Aorta (tissue), 5 donors: ENCODE measurements at places on chromosomes 4 and X. TPM values are rescaled to one million over a fixed set of nuclear protein-coding genes. Genes with fewer than 3 reads are reported as not detected.

DNA sequence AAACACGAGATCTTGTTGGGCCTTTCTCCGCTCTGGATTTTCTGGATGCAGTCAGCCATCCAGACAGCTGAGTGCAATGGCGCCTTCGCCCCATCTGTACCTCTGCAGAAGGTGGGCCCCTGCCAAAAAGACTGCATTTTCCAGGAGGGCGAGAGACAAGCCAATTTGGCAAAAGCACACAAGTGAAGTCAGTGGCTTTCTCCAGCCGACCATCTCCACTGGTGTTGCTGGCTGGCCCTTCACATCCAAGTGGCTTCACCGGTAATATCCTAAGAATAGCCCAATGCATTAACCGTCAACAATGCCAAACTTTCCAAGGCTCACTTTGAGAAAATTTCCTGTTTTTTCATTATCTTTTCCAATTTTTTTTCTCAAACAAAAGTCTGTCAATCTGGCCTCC, 96.2 kb upstream of the MXRA5 start:
- no peak for DNase-seq
- no peaks in the 10 kb centered on the region for H3K36me3 ChIP-seq
- H3K27me3 ChIP-seq, result no peaks in the 10 kb centered on the region
- no peaks in the 10 kb centered on the region for H3K4me1 ChIP-seq

DNA sequence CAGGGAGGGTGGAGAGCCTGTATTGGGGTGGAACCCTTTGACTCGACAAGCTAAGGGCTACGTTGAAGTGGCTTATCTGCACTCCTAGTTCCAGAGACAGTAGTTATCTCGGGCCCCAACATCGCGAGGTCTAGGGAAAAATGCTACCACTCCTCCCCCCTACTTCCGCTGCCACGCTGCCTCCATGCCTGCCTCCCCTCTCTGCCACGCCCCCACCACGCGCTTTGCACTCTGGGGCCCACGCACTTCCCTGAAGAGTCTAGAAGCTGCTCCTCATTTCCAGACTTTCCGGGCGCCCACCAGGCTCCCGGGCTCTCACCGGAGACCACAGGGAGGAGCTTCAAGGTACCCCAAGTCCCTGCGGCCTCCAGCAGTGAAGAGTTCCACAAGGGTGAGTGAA, at the start of gene PASD1:
PASD1 (plus strand) TSS at position 227 of the 400 bp plus-strand sequence. CDS start 37,879 bp downstream, outside the sequence.
- H3K36me3 ChIP-seq, result no peaks in the 10 kb centered on the region
- H3K4me1 ChIP-seq, result no peaks in the 10 kb centered on the region
- H3K27me3 ChIP-seq, result no peaks in the 10 kb centered on the region
- no peak within 1 kb of the TSS for H3K27ac ChIP-seq
- H3K4me3 ChIP-seq, result no peak within 1 kb of the TSS

- no peaks in the 10 kb centered on the region for H3K36me3 ChIP-seq
- H3K4me1 ChIP-seq, result no peaks in the 10 kb centered on the region
- H3K27me3 ChIP-seq, result no peaks in the 10 kb centered on the region
Measured at GRCh38 chrX:109934434-109934833, 68.5 kb upstream of the TMEM164 start.

GRCh38 chrX:43840265-43840664, 42.0 kb downstream of the MAOB start:
- H3K4me1 ChIP-seq, result no peaks in the 10 kb centered on the region
- H3K36me3 ChIP-seq, result no peaks in the 10 kb centered on the region
- no peaks in the 10 kb centered on the region for H3K27me3 ChIP-seq

- no peaks in the 10 kb centered on the region for H3K27me3 ChIP-seq
- H3K27ac ChIP-seq, result no peak overlapping the region
- H3K4me1 ChIP-seq, result no peaks in the 10 kb centered on the region
- no peak overlapping the region for H3K4me3 ChIP-seq
- H3K36me3 ChIP-seq, result no peaks in the 10 kb centered on the region
- no peak for DNase-seq
Measured at GRCh38 chrX:119145241-119145653, 17.6 kb upstream of the KIAA1210 start.

GRCh38 chr4:48693856-48694574, 86.1 kb downstream of the FRYL start:
- DNase-seq, result no peak
- no peak overlapping the region for H3K27ac ChIP-seq
- H3K27me3 ChIP-seq, result no peaks in the 10 kb centered on the region

GRCh38 chr4:148053298-148054003, 321.6 kb downstream of the ARHGAP10 start:
- H3K27me3 ChIP-seq, result no peaks in the 10 kb centered on the region
- no peak overlapping the region for H3K27ac ChIP-seq
- H3K36me3 ChIP-seq, result no peaks in the 10 kb centered on the region
- H3K4me1 ChIP-seq, result peaks cover 15% of the 10 kb centered on the region
- H3K4me3 ChIP-seq, result no peak overlapping the region
- DNase-seq, result no peak

DNA sequence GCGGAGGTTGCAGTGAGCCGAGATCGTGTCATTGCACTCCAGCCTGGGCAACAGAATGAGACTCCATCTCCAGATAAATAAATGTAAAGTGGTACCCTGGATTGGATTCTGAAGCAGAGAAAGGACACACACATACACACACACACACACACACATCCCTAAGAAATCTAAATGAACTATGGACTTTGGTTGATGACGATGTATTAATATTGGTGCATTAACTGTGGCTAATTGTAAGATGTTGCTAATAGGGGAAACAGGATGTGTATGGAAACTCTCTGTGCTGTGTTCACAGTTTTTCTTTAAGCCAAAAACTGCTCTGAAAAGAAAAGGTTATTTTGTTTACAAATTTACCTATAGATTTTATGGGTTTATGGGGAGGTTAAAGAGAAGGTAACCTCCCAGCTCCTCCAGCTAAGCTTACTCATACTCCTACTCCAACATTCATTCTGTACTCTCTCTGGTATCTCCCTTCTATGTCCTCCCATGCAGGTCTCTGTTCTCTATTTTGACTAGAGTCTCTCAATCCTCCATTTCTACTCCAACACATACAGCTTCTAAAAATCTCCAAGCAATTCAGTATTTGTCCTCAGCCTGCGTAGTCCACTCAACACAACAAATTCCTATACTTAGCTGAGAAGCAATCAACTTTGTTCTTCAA, 46.5 kb upstream of the RELL1 start:
- DNase-seq, result no peak
- H3K36me3 ChIP-seq, result no peaks in the 10 kb centered on the region
- H3K4me3 ChIP-seq, result no peak overlapping the region

- no peaks in the 10 kb centered on the region for H3K4me1 ChIP-seq
- H3K27me3 ChIP-seq, result no peaks in the 10 kb centered on the region
- H3K36me3 ChIP-seq, result no peaks in the 10 kb centered on the region
Measured at GRCh38 chr4:23903859-23904438, 14.1 kb upstream of the PPARGC1A start.

- no peak overlapping the region for H3K4me3 ChIP-seq
- H3K4me1 ChIP-seq, result no peaks in the 10 kb centered on the region
- no peak overlapping the region for H3K27ac ChIP-seq
- no peaks in the 10 kb centered on the region for H3K27me3 ChIP-seq
Measured at GRCh38 chr4:158538176-158538575, 16.5 kb downstream of the RXFP1 start.

GRCh38 chrX:31836479-31836878, 764.6 kb upstream of the FTHL17 start:
- H3K27me3 ChIP-seq, result no peaks in the 10 kb centered on the region
- no peak for DNase-seq
- H3K36me3 ChIP-seq, result no peaks in the 10 kb centered on the region
- no peak overlapping the region for H3K27ac ChIP-seq
- no peaks in the 10 kb centered on the region for H3K4me1 ChIP-seq

DNA sequence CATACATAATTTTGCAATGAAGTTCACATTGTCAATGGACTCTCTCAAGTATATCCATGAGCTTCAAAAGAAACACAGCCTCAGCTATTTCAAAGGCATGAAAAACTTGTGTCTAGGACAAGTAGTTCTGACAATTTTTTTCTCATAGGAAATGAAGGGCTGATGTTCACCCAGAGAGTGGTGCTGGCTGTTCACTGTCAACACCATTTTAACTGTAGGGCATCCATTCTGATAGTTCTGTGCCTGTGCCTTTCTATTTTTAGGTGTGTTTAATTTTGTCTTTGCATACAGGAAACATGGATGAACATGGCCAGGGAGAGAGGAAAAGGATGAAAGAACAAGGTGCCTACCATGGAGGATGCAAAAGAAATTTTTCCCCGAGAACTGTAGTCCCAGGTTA, 135.3 kb upstream of the MAP9 start:
- H3K36me3 ChIP-seq, result no peaks in the 10 kb centered on the region
- H3K27ac ChIP-seq, result peak overlapping the region; percentile 44
- DNase-seq, result no peak
- H3K4me1 ChIP-seq, result peaks cover 7% of the 10 kb centered on the region

DNA sequence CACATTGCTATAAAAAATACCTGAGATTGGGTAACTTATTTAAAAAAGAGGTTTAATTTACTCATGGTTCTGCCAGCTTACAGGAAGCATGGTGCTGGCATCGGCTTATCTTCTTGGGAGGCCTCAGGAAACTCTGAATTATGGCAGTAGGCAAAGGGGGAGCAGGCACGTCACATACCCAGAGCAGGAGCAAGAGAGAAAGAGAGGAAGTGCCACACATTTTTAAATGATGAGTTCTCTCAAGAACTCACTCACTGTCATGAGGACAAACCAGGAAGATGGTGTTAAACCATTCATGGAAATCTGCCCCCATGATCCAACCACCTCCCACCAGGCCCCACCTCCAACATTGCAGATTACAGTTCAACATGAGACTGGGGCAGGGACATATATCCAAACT, 10.0 kb upstream of the AFF1 start:
- H3K4me3 ChIP-seq, result no peak overlapping the region
- no peak overlapping the region for H3K27ac ChIP-seq
- no peaks in the 10 kb centered on the region for H3K4me1 ChIP-seq
- H3K27me3 ChIP-seq, result no peaks in the 10 kb centered on the region
- H3K36me3 ChIP-seq, result no peaks in the 10 kb centered on the region

- no peak overlapping the region for H3K27ac ChIP-seq
- H3K36me3 ChIP-seq, result no peaks in the 10 kb centered on the region
- H3K4me3 ChIP-seq, result no peak overlapping the region
- H3K4me1 ChIP-seq, result no peaks in the 10 kb centered on the region
- DNase-seq, result no peak
Measured at GRCh38 chr4:146442801-146443200, 78.9 kb downstream of the SLC10A7 start.

DNA sequence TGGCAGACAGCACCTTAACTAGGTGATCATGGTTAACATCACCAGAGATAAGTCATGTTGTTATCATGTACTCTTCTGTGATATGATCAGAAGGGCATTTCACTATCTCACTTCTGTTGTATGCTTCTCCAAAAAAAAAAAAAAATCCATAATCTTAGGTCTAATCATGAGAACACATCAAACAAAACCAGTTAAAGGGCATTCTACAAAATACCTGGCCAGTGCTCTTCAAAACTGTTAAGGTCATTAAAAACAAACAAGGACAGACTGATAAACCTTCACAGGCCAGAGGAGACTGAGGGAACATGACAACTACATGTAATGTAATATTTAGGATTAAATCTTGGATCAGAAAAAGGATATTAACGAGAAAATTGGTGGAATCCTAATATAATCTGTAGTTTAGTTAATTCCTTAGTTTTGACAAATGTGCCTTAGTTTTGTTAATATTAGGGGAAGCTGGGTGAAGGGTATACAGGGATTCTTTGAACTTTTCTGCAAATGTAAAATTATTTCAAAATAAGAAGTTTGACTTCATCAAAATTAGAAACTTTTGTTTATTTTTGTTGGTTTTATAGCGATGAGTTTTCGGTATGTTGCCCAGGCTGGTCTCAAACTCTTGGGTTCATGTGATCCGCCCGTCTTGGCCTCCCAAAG, 18.0 kb downstream of the RBM10 start:
- no peaks in the 10 kb centered on the region for H3K27me3 ChIP-seq
- H3K36me3 ChIP-seq, result no peaks in the 10 kb centered on the region
- H3K4me1 ChIP-seq, result no peaks in the 10 kb centered on the region
- DNase-seq, result no peak
- H3K4me3 ChIP-seq, result no peak overlapping the region

DNA sequence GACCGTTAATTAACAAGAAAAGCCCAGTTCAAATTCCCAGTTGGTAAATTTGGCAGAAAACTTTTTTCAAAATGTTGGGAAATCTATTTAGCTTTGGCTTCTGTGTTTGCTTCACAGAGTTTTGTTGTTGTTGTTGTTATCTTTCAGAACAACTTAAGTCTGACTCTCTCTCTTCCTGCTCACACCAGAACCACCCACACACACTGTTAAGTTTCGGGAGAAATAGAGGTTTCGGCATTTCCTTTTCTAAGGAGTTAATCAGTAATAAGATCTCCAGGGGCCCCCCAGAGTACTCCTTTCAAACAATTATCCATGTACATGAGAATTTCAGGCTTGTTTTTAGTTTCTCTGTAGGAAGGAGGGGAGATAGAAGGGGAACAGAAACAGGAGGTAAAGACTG, 106.2 kb upstream of the PTCHD1 start:
- DNase-seq, result no peak
- no peak overlapping the region for H3K4me3 ChIP-seq
- H3K27me3 ChIP-seq, result no peaks in the 10 kb centered on the region
- H3K27ac ChIP-seq, result no peak overlapping the region

- no peak overlapping the region for H3K27ac ChIP-seq
- no peaks in the 10 kb centered on the region for H3K27me3 ChIP-seq
- H3K36me3 ChIP-seq, result no peaks in the 10 kb centered on the region
- DNase-seq, result no peak
Measured at GRCh38 chrX:123080065-123080464, 104.0 kb upstream of the GRIA3 start.

GRCh38 chr4:148069086-148069894, 337.4 kb downstream of the ARHGAP10 start:
- H3K27me3 ChIP-seq, result no peaks in the 10 kb centered on the region
- no peak for DNase-seq
- no peak overlapping the region for H3K27ac ChIP-seq
- no peaks in the 10 kb centered on the region for H3K4me1 ChIP-seq
- H3K4me3 ChIP-seq, result no peak overlapping the region

DNA sequence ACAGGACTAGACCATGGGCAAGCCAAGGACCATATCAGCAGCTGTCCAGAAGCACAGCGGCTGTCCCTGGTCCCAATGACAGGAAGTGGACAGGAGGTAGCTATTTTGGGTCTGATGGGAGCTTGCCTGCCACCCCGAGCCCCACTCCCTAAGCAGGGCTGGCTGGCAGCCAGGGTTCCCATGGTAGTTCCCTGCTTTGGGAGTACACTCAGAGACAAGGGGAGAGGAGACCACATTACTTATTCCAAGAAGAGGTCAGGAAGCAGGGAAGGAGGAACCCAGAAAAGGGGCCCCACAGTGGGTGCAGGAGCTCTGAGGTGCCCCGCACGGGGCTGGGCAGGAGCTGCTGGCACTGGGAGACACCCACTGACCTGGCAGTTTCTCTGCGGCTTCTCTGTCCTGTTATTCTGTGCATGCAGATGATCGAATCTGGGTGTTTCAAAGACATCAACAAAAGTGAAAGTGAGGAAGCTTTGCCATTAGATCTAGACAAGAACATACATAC, 36.3 kb downstream of the HTT-AS start:
- H3K4me1 ChIP-seq, result no peaks in the 10 kb centered on the region
- H3K27ac ChIP-seq, result no peak overlapping the region
- DNase-seq, result peak; percentile 78
- no peak overlapping the region for H3K4me3 ChIP-seq
- H3K27me3 ChIP-seq, result no peaks in the 10 kb centered on the region
- H3K36me3 ChIP-seq, result no peaks in the 10 kb centered on the region

OPRPN gene
- total RNA-seq, result not detected

BRS3 gene
- total RNA-seq, result not detected

CPE gene
- total RNA-seq, result 443 TPM

BTK gene
- total RNA-seq, result 7.8 TPM

MAOB gene
- total RNA-seq, result 44.7 TPM

ADH4 gene
- total RNA-seq, result 3.3 TPM

YIPF7 gene
- not detected for total RNA-seq

GNRHR gene
- not detected for total RNA-seq
